ENCODE measurements at places on chromosomes 3 and 15.

DNA sequence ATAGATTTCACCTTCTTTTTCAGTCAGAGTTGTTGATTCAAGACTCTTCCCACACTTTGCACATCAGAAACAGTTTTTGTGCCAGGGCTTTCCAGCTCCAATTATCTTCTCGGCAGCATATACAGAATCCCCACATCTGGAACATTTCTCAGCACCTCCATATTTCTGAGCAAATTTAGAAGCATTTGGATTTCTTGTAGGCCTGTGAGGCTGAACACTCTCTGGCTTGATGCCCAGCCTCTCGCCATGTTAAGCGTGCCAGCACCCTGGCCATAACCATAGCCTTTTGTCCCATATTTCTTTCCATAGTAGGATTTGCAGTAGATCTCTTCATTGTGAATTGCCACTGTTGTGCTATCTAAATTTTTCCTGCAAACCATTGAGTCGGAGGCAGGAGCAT lies 28.3 kb downstream of the CD80 start:
- no peak for DNase-seq

- no peak for DNase-seq
Observed at GRCh38 chr3:20401253-20401652, 215.2 kb upstream of the SGO1 start.

DNA sequence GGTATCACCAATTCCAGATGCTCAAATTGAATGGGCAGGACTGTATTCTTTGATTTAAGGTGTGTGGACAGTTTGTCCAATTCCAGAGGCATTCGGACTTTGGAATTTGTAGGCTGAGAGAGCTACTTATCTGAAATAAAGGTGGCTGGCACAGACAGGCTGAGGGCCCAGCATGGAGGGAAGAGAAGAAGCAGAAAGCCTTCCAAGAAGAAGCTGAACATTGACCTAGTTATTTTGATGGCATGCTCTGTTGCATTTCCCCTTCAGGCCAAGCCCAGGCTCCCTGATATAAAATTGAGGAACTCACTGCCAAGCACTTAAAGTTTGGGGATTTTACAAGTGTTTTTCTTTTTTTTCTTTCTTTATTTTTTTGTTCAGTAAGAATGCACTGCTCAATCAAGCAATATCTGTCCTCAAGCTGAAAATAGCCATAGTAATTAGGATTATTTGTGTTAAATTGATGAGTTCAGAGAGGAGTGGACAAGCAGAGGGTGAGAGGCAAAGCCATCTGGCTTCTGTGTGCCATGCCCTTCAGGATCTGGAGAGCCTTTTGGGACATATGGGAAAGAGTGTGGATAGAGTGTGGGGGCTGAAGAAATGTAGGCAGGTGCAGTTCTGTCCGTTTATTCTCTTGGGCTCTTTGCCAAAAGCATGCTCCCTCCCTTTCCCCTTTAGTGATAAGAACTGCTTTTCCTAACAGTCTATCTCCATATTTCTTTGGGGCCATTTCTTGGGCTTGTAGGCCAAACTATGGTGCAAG lies 148.9 kb downstream of the OXSM start:
- DNase-seq = no peak

DNA sequence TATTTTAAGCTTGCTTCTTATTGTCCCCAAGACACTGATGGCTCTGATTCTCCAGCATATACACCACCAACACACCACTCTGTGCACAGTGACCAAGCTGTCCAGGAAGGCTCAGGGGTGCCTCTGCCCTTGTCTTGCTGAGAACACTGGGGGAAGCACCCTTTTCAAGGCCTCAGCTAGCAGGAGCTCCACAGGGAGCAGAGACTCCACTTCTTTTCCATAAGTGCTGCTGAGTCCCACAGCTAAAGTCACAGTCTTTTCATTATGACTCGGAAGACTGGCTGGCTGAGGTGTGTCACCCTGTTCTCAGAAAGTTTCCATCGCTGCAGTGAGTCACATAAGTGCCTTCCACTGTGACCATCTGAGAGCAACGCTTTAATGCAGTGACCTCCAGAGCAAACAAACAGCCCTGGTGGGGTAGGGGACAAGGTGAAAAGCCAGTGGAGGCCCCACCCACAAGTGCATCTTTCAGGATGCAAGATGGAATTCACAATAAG lies 226.9 kb upstream of the CHRNA7 start:
- no peak for DNase-seq

DNA sequence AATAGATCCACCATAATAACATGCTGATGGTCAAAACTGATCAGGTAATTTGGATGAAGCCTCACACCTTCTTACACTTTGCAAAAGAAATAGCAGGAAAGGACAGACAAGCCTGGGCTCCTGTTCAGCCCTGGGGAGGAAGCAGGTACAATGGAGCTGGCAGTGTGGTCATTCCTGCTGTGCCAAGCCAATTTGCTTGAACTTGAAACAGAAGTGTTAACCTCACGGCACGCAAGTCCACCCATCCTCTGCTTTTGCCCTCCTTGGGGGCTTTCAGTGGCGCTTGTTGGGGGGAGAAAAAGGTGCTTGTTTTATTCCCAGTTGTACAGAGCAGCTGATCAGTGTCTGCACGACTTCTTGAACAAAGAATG lies 36.8 kb upstream of the RFTN1 start:
- DNase-seq = no peak

DNA sequence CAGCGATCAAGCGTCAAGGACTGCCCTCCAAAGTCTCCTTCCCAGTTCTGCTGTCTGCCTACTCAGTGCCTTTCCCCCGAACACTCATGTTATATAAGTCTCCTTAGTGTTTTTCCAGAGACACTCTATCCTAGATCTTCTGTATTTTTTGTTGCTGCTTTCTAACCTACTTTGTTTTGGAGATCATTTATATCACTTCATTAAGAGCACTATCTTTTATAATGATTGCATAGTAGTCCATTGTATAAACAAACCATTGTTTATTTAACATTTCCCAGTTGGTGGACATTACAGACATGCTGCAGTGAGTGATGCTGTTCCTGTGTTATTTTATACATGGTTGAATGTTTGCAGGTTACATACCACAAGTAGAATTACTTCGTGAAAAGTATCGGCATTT lies 47.1 kb downstream of the SLC25A26 start:
- no peak for DNase-seq

DNA sequence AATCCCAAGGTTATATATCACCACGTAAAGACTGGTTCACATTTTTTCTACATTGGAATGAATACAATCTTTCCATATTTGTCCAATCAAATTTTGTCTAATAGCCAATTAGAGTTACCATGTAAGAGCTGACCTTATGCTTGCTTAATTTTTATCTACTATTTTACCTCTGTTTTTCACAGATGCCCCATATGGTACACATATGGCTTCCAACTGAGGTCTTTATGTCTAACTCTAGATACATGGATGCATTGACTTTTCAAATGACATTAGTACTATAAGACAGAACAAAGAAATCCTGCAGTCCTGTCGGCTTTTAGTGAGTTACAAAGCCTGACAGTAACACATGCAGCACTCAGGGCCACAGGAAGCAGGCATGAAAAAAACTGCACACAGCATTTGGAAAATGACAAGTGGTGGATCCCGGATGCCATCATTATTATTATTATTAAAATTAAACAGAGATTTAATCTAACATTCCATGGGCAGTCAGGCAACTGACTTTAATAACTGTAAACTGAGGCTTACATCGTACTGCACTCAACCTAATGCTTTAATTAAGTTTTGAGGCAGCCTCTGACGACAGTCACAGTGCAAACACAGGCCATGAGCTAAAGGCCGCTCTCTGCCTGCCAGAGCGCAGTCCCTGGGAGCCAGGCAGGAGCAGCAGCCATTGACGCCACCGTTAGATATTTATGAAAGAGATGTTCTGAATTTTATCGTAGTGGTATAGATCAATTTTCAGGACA lies 113.9 kb upstream of the TMCO5A start:
- no peak for DNase-seq

- DNase-seq = no peak
Observed at GRCh38 chr15:83673385-83673784, 19.5 kb downstream of the ADAMTSL3 start.

GRCh38 chr3:191944835-191945234 lies 483.9 kb downstream of the PYDC2 start:
- no peak for DNase-seq

GRCh38 chr3:151047636-151048035 lies 37.8 kb upstream of the MED12L start:
- DNase-seq = no peak

GRCh38 chr3:159005137-159005536 lies 203.3 kb downstream of the MFSD1 start:
- DNase-seq = no peak

DNA sequence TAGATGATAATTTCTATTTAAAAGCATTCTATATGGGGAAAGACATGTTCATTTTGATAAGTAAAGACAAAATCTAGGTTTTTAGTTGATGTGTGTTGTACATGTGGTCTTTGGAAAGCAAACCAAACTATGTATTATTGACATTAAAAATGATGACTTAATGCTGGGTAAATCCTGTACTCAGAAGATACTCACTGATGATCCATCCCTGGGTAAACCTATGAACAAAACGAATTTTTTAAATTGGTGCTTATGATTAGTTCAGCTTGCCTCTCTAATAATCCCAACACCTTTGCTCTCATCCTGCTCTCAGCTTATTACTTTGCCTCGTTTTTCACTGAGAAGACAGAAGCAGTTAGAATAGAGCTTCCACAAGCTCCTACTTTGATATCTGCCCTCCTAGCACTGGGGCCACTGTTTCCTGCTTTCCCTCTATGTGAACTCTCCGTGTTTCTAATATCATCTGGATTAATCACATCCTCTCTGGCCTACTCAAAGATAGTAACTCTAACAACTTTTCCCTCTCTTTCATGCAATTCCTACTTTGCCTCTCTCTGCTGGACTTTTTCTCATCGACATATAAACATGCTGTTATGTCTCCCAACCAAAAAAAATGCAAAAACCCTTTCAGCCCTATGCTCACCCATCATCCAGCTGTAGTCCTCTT lies 29.3 kb downstream of the RARRES1 start:
- no peak for DNase-seq

GRCh38 chr15:80744415-80744814 lies 34.8 kb upstream of the CEMIP start:
- DNase-seq = no peak

GRCh38 chr3:150681057-150681456 lies 22.7 kb downstream of the ERICH6 start:
- no peak for DNase-seq

GRCh38 chr15:51634591-51635198 lies 12.1 kb upstream of the DMXL2 start:
- DNase-seq = no peak

GRCh38 chr3:21752749-21753347 lies 1.8 kb upstream of the ZNF385D start:
- no peak for DNase-seq

DNA sequence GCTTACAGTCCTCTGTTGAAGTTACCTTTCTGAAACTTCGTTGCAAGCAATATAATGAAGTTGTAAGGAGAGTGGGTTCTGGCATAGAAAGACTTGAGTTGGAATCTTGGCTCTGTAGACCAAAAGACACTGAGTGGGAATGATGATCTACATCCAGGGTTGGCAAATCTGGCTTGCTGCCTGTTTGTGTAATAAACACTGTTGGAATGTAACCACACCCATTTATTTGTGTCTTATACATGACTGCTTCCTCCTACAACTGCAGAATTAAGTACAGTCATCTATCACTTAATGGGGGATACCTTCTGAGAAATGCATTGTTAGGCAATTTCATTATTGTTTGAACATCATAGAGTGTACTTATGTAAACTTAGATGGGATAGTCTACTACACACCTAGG lies 178.4 kb upstream of the SUCLG2 start:
- no peak for DNase-seq

DNA sequence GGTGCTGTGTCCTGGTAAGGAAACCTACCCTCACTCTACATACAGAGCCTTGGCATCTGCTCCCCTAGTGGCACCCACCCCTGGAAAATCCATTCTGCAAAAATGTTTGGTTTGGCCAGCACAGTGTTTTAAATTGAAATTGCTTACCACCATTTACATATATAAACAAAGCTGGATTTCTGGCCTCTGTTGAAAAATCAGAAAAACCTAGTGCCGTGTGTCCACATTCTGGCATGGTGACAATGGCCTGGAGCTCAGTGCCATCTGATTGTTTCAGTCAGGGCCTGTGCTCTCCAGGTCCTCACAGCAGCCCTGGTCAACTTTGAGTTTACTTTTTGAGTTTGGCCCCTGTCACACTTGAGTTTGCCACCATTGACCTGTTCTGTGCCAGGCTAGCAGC lies 2.9 kb upstream of the IL17RC start:
- DNase-seq = no peak

- no peak for DNase-seq
Observed at GRCh38 chr3:183554377-183554776, 1.1 kb downstream of the KLHL6 start.

DNA sequence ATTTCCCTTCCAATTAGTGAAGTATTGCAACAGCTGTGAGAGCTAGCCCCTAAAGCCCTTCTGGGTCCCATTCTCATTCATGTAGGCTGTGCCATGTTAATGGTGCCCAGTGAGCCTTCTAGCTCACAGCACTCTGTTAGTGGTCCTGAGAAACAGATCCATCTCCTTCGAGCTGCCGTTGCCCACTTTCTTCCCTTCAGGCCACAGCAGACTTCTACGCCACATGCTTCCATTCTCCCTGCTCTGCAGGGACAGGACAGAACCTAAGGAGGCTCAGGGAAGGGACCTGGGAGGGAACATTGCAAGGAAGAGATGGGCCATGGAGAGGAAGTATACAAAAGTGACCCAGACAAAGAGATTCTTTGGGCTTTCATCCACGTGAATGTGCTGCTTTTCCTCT lies 11.7 kb upstream of the STARD5 start:
- no peak for DNase-seq

DNA sequence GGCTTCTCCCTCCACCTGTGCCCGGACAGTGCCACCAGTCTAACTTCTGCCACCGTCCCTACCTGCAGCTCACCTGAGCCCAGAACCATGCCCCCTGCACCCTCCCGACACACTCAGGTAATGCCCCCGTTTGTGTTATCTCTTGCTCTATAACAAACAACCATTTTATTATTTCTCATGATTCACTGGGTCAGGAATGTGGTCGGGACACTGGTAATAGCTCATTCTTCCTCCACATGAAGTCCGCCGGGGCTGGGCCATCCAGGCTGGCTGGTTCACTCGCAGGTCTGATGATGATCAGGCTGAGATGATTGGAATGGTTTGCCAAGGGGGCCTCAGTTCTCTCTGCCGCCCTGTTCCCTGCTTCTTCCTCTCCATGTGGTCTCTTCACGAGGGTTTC lies 20.3 kb upstream of the NR2E3 start:
- no peak for DNase-seq

- no peak for DNase-seq
Observed at GRCh38 chr3:159029306-159030026, 227.6 kb downstream of the MFSD1 start.

- DNase-seq = no peak
Observed at GRCh38 chr3:36147934-36148558, 232.3 kb upstream of the STAC start.

- DNase-seq = no peak
Observed at GRCh38 chr3:102099913-102100312, 250.6 kb downstream of the NFKBIZ start.

DNA sequence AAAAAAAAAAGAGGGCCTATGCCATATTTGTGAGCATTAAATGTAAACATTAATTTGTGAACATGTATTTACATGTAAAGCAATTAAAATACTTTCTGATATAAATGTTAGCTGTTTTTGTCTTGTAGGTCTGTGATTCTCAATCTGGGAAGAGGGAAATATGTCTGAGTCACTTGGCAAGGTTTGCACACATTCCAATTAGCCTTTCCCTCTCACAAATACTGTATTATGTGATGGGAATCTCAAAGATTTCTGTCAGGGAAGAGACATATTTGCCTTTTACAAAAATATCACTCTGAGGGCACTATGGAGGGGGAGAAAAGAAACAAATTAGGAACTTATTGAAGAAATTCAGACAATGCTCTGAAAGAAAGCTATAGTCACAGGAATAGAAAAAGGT lies 483.6 kb downstream of the GBE1 start:
- no peak for DNase-seq
